PC-3 (cell line): ENCODE measurements at places on chromosomes 1 and 21. TPM values are rescaled to one million over a fixed set of nuclear protein-coding genes. Genes with fewer than 3 reads are reported as not detected.

Gene INTS3
- total RNA-seq = 46.5 and 57.4 TPM in 2 replicates

DNA sequence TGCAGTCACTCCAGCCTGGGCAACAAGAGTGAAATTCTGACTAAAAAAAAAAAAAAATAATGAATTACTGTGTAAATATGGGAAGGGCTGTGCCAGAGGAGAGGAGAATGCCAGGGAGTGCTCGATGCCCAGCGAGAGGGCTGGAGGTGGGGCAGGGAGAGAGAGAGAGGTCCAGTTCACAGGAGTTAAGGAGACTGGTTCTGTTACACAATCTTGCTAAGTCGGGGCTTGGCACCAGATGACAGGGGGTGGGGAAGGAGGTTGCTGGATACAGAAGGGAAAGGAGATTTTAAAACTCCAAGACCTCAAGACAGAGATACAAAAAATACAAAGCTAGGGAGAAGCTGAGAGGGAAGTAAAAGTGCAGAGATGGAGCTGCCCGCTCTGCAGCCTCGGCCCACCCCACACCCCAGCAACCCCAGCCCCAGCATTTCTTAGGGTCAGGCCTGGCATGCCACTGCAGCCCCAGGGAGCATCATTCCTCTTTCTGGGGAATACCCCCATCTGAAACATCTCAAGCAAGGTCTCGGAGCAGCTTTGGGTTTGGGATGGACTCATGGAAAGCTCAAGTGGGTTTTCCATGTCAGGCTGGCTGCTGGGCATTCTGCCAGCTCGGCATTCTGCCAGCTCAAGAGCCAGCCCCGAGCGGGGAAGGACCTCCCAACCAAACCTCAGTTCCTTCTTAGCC lies 991 bp downstream of the SELENBP1 start:
- no peaks in the 10 kb centered on the region for H3K36me3 ChIP-seq
- H3K27me3 ChIP-seq = no peaks in the 10 kb centered on the region
- peak overlapping the region; percentile 61 for H3K4me3 ChIP-seq

- H3K27me3 ChIP-seq = no peaks in the 10 kb centered on the region
- no peaks in the 10 kb centered on the region for H3K36me3 ChIP-seq
- H3K27ac ChIP-seq = peak overlapping the region; percentile 64
- H3K4me1 ChIP-seq = peaks cover 37% of the 10 kb centered on the region
Measured at GRCh38 chr1:51551848-51552296, 32.8 kb upstream of the EPS15 start.

Gene EVA1C
- 16.1 and 17.5 TPM in 2 replicates for total RNA-seq

DNA sequence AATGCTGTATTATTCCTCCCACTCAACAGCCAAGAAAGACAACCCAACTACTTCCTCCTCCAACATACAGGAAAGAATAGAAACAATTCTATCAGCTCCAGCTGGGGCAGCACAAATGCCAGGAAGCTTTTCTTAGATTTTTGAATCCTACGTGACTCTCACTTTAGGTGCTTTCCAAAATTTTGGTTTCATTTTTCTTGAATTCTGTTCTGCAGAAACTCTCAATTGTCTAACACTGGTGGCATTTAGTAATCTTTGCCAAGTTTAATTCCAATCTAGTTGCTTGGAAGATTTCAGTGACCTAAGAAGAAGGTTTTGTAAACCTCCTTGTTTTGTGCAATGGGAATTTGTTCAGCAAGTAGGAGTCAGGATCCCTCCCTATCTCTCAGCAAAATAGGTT lies 37.1 kb upstream of the DOCK7 start:
- H3K4me3 ChIP-seq = no peak overlapping the region
- H3K27ac ChIP-seq = no peak overlapping the region
- no peak for DNase-seq

- DNase-seq = no peak
- H3K4me3 ChIP-seq = peak overlapping the region; percentile 77
- H3K27me3 ChIP-seq = no peaks in the 10 kb centered on the region
- peak overlapping the region; percentile 65 for H3K27ac ChIP-seq
- H3K36me3 ChIP-seq = no peaks in the 10 kb centered on the region
- H3K4me1 ChIP-seq = peaks cover 25% of the 10 kb centered on the region
Measured at GRCh38 chr21:31732597-31733550, 956 bp upstream of the SCAF4 start.

GRCh38 chr1:204224655-204225054 lies 10.9 kb upstream of the GOLT1A start:
- peaks cover 37% of the 10 kb centered on the region for H3K36me3 ChIP-seq
- no peaks in the 10 kb centered on the region for H3K27me3 ChIP-seq
- H3K4me1 ChIP-seq = peaks cover 39% of the 10 kb centered on the region
- no peak overlapping the region for H3K4me3 ChIP-seq
- DNase-seq = peak; percentile 51

Gene AGL
- total RNA-seq = 8.7 and 9.8 TPM in 2 replicates

GRCh38 chr1:164805399-164805798 lies 246.4 kb downstream of the PBX1 start:
- no peaks in the 10 kb centered on the region for H3K27me3 ChIP-seq
- H3K27ac ChIP-seq = no peak overlapping the region
- no peaks in the 10 kb centered on the region for H3K36me3 ChIP-seq
- DNase-seq = no peak

Gene SSU72
- 283 and 310 TPM in 2 replicates for total RNA-seq

GRCh38 chr21:34864370-34865149 lies 184.5 kb downstream of the RUNX1 start:
- peaks cover 50% of the 10 kb centered on the region for H3K4me1 ChIP-seq
- peaks cover 83% of the 10 kb centered on the region for H3K36me3 ChIP-seq
- no peaks in the 10 kb centered on the region for H3K27me3 ChIP-seq
- DNase-seq = no peak

Gene S1PR1
- 2.1 TPM in 2 replicates for total RNA-seq

DNA sequence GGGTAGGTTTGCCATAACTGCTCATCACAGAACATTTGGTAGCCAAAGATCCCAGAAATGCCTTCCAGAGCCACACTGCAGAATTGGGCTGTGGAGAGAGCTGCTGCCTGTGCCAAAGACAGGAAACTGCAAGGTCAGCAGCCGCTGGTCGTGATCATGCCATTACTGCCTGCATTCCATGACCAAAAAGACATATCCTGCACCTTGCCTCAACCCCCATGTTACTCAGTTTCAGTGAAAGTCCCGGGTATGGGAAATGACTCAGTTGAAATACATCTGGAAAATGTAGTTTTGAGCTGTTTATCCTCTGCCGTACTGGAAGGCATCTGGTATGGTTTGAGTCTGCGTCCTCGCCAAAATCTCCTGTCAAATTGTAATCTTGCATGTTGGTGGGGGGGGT lies 161.7 kb downstream of the FCRL5 start:
- H3K27ac ChIP-seq = no peak overlapping the region
- peak overlapping the region; percentile 25; the same call in 1 of the 2 replicates for H3K4me3 ChIP-seq
- H3K36me3 ChIP-seq = no peaks in the 10 kb centered on the region
- H3K4me1 ChIP-seq = peaks cover 13% of the 10 kb centered on the region
- H3K27me3 ChIP-seq = peaks cover 21% of the 10 kb centered on the region; the same call in 1 of the 2 replicates

DNA sequence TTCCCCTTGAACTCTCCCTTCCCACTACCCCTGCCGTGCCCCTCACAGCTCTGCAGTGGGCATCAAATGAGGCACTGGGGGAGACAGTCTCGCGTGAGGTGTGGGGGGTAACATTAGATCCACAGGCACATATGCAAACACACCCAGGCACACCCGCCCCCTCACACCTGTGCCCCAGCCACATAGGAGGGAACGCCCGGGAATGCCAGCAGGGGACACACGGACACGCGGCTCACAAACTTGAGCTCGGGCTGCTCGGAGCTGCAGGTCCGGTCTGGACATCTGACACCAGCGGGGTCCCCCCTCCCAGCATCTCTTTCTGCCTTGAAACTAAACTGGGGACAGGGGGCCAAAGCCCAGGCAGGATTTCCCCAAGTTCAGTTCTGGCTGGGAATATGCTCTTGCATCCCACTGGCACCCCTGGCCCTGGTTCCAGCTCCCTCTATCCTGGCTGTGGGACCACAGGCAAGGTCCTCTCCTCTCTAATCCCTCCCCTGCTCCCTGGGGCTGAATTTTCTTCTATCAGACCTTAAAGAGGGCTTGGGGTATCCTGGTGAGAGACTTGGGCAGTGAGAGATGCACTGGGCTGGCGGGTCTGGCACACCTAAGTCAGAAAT lies 30.6 kb downstream of the CDCP2 start:
- H3K4me1 ChIP-seq = peaks cover 19% of the 10 kb centered on the region
- no peak overlapping the region for H3K4me3 ChIP-seq
- H3K36me3 ChIP-seq = no peaks in the 10 kb centered on the region
- no peak overlapping the region for H3K27ac ChIP-seq
